NCI-H524 treated with DMSO at 0.1 percent for 48 hours (cell line): ENCODE measurements at places on chromosomes 3 and 15.
A peak's percentile ranks its signal among the peaks of the same experiment; 100 is the strongest.

- DNase-seq = no peak
Observed at GRCh38 chr15:69159805-69160140, 662 bp upstream of the GLCE start.

DNA sequence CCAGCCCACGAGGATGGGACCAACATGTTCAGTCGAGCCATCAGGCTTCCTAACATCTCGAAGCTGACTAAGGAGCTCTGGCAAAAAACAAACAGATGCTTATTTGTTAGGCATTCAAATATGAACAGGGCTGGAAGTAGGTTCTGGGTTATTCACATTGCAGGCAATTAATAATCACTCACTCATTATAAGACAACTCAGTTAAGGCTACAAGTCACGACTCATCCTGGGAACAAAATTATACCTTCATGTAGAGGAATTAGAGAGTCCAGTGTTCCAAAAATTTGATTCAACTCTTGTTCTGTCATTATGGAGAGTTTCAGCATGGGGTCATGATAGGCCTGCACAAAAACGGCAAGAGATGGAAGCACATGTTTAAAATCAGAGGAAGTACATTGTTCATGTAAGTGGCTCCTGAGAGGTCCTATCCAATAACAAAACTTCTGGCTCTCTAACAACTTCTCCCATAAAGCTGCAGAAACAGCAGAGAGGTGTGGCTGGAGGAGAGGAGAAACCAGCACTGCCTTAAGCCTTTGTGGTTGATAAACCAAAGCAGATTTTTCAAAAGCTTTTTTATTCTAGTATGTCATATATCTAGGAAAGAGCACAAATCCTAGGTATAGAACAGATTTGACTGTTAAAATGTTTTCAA lies 50.6 kb downstream of the ARHGEF3 start:
- no peak for DNase-seq

GRCh38 chr15:50182219-50183013 lies 420 bp downstream of the SLC27A2 start:
- no peak for DNase-seq

GRCh38 chr15:90710436-90711027 lies 6.6 kb upstream of the BLM start:
- no peak for DNase-seq

DNA sequence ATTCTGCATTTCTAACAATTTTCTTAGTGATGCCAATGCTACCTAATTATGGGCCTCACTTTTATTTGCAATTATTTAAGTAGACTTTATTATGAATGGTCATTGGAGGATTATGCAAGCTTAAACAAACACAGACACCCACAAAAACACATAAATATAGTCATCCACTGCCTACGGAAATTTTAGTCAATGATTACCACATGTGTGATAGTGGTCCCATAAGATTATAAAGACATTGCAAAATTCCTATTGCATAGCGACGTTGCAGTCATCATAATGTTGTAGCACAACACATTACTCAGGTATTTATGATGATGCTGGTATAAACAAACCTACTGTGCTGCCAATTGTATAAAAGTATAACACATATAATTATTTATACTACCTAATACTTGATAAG lies 247.8 kb upstream of the ALCAM start:
- no peak for DNase-seq

GRCh38 chr3:128549283-128550112 lies 56.5 kb upstream of the GATA2 start:
- no peak for DNase-seq

- no peak for DNase-seq
Observed at GRCh38 chr3:107939691-107940442, 151.0 kb downstream of the CD47 start.

GRCh38 chr3:33186524-33187367 lies 31.9 kb downstream of the SUSD5 start:
- DNase-seq = no peak

DNA sequence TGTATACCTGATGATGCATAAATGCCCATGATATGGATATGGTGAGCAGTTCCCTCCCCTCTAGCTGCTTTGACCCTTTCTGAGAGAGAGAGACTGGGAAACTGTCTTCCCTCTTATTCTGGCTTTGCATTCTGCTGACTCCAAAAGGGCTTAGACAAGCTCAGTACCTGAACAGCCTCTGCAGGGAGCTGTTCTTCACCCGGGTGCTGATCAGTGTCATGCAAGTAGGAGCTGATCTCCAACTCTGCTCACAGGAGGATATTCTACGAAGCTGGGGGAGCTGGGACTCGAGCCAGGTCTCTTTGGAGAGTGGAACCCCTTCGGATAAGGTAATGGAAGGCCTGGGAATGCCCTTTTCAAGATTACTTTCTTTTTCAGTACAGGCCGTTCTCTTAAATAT lies 237.1 kb downstream of the RYR3 start:
- no peak for DNase-seq

- DNase-seq = no peak
Observed at GRCh38 chr15:76575679-76576078, 239.1 kb downstream of the ISL2 start.

DNA sequence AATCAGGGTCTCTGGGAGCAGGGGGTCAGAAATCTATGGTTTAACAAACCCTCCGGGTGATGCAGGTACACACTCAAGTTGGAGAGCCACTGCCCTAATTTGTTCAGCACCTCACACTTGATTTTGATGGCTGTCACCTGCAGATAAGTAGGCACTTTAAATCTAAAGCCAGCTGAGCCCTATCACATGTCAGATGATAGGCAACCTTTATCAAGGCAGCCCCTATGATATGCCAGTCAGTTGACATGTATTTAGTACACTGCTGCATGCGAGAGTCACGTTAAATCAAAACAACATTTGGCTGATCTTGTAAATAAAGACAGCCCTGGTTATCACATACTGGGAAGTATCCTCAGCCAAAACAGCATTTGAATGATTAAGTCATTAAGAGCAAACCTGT lies 104.4 kb upstream of the MCTP2 start:
- DNase-seq = no peak

GRCh38 chr15:100383302-100384107 lies 41.7 kb upstream of the ADAMTS17 start:
- DNase-seq = peak; percentile 23

DNA sequence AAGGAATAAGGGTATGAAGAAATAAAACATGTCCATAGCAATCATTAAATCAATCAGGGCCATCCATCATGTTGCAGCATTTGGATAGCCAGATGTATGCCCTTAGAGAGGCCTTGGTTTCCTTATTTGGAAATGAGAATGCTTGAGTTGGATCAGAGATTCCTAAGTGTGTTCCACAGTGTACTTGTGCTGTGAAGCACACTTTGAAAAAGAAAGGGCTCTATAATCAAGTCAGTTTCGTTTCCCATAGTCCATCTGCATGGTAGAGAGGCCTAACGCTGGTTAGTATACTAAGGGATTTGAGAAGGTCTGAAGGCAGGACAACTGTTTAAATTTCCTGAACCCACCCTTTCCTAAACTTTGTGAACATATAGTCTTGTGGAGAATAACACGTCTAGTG lies 30.9 kb downstream of the RBMS3 start:
- peak; percentile 60 for DNase-seq

GRCh38 chr3:183491109-183491922 lies 62.9 kb upstream of the MCF2L2 start:
- no peak for DNase-seq

DNA sequence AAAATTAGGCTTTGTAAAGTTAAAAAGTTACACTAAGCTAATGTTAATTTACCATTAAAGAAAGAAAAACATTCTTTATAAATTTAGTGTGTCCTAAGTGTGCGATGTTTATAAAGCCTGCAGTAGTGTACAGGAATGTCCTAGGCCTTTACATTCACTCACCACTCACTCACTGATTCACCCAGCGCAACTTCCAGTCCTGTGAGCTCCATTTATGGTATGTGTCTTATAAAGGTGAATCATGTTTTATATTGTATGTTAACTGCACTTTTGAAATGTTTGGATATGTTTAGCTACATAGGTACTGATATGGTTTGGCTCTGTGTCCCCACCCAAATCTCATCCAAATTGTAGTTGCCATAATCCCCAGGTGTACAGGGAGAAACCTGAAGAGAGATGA lies 549.7 kb upstream of the EPHA6 start:
- DNase-seq = no peak

DNA sequence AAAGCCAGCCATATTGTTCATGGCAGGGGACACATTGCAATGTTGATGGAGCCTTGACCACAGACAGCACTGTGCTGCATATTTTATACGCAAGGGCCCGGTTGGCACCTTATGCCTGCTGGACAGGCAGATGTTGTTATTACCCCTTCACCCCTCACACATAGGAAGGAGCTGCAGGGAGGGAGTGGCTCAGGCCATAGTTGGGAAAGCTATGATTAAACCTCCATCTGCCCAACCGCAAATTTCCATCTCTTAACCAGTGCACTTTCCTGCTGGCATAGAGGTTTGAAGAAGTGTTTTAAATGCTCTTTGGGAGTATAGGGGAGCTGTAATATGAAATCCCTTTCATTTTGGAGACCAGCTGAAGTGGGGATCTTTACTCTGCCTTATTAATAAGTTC lies 224.7 kb downstream of the CACNA2D3 start:
- DNase-seq = peak; percentile 71

GRCh38 chr3:127000761-127001160 lies 17.8 kb downstream of the PLXNA1 start:
- no peak for DNase-seq

DNA sequence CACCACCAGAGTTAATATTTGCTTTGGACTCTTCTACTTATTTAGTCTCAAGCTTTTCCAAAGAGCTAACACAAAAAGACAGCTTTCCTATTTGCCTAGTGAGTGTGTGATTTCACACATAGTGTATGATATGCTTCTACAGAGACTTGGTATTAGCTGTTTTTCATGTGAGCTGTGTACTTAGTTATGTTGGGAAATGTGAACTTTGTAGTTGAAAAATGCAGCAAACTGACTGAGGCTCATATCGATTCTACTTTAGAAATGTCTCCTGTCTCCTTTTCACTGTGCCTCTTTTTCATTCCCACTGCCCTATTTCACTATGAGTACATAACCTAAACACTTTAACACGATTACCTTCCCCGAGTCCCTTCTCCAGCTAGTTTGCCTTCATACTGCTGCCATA lies 136.5 kb downstream of the ALCAM start:
- no peak for DNase-seq

GRCh38 chr3:105414841-105415240 lies 48.1 kb downstream of the ALCAM start:
- no peak for DNase-seq

GRCh38 chr3:46110701-46111493 lies 83.6 kb upstream of the XCR1 start:
- DNase-seq = no peak

DNA sequence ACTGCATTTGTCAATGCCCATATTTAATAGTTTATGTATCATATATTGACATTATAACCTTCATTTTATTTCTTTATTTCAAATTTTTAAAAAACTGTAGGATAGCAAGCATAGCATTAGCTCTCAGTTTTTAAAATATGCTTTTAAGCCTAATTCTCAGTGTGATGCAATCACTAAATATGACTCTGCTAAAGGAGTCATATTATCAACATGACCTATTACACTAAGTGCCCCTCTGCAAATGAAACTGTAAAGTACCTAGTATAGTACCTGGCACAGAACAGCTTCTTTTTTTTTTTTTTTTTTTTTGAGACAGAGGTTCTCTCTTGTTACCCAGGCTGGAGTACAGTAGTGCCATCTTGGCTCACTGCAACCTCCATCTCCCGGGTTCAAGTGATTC lies 179.4 kb upstream of the CGNL1 start:
- DNase-seq = no peak

DNA sequence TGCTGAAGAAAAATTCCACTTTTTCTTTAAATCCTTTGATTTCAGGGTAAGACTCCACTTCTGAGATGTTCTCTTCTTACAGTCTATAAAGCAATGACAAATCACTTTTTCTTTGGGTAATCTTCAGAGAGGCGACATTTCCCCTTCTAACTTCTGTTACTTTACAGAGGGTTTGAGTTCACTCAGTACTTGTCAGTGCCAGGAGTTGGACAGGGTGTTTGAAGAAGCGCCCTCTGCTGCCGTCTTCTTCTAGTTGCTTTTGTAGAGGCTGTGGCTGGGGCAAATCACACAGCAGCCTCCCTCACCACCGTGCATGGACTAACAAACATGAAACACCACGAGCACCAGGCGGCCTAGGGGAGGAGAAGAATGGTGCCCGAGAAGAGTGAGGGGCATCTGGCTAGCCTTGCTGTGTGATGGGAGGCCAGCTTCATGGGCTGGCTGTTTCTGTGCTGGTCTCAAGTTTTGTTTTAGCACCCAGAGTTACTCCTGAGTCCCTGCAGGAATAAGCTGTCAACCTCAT lies at the start of gene CD80:
Gene CD80, minus strand, starts transcription at position 174 of the 523 bp plus-strand sequence. CDS start 1,886 bp downstream, outside the sequence.
- DNase-seq = no peak

DNA sequence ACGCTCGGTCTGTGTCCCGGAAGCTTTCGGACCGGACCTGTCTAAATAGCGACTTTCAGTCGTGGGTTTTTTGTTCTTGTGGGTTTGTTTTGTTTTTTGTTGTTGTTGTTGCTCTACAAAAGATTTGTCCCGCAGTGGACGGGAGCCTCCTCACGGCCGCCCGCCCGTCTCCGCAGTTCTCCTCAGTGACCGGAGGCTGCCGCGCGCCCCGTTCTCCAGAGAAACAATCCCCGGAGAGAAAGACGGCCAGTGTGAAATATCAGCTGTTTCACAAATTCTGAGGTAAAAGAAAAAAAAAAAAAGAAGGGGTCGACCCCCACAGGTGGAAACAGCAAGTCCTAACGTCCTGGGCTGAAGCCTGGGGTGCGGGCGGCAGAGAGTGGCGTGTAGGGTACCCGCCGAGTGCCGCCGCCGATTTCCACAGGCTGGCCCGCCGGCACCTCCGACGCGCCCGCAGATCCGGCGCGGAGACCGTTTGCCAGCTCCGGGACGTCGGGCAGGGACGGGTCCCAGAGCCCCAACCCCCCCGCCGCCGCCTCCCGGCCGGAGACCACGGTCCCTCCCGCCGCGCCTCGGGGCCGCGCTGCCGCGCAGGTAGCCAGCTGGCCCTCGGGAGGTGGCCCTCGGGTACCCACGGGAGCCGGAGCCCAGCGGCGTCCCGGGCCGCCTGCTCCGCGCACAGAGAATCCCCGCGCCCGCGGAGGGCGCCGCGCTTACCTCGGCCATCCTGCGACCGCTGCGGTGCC lies 478 bp downstream of the BNC1 start:
- no peak for DNase-seq

- no peak for DNase-seq
Observed at GRCh38 chr3:42007785-42008184, 45.9 kb upstream of the ULK4 start.

GRCh38 chr3:481680-482079 lies 285.1 kb downstream of the CHL1 start:
- DNase-seq = peak; percentile 6

GRCh38 chr3:131962982-131963381 lies 71.8 kb downstream of the CPNE4 start:
- no peak for DNase-seq

GRCh38 chr3:52297242-52298148 lies 9.9 kb downstream of the GLYCTK start:
- no peak for DNase-seq

GRCh38 chr15:45449916-45450867 lies 71.8 kb upstream of the GATM start:
- DNase-seq = no peak

DNA sequence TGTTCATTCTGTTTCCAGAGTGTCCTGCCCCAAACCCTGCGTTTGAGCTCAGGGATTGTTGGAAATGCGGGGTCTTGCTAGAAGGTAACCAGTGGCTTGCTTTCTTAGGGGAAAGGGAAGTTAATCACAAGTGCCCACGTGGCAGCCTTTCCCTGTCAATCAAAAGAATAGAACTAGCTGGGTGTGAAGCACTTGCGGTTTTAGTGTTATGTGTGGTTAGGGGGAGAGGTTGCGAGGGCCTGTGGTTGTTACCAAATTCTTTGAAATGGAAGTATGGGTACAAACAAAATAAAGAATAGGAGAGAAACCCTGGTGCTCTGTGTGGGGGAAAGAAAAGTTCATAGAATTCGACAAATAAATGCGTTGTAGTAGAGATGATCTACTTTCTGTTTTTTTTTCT lies 67.6 kb downstream of the FNDC3B start:
- no peak for DNase-seq
